ENCODE measurements at places on chromosomes 7 and 10.

- DNase-seq = no peak
Observed at GRCh38 chr7:148232784-148233183, 357.8 kb upstream of the C7orf33 start.

DNA sequence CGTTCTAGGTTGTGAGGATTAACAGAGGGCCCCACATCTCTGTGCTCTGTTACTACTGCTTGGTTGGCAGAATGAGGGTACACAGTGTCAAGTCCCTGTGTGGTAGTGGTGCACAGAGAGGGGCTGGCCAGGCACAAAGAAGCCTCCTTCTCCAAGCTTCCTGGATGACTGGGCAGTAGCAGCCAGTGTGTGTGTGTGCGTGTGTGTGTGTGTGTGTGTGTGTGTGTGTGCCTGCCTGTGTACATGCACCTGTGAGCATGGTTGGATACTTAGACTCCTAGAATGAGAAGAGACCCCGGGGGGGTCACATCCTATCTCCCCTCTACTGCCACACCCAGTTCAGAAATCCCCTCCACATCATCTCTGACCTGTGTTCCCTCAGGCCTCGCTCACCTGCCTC is 146.7 kb upstream of the UNC5B start:
- DNase-seq = no peak

DNA sequence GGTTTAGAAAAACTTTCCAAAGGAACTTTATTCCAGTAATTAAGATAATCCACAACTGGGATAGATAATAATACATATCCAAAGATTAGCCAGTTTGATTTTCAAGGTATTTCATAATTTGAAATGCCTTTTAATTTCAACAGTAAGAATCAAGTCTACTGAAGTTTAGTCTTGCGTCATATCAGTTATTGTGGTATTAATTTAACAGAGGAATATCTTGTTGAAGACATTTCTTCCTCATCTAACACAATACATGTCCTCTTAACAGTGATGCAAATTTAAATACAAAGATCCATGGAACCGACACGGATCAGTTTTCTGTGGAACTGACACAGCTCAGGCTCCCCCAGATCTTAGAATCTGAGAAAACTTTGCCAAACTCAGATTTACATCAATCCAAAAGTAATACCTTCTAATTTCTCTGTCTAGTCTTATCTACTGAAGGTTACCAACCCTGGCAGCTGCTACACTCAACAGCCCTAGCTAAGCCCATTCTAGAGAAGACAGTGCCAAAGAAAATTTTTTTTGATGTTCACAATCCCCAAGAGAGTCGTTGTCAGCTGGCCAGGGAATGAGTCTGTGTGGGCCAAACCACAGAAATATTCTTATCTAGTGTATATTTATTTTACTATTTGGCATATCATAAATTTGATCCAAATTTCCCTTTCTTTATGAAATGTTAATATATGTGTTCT is 365.2 kb upstream of the MEOX2 start:
- DNase-seq = no peak

GRCh38 chr10:32501906-32502305 is 56.0 kb downstream of the CCDC7 start:
- DNase-seq = no peak

GRCh38 chr7:50713123-50713965 is 69.4 kb downstream of the GRB10 start:
- DNase-seq = no peak

DNA sequence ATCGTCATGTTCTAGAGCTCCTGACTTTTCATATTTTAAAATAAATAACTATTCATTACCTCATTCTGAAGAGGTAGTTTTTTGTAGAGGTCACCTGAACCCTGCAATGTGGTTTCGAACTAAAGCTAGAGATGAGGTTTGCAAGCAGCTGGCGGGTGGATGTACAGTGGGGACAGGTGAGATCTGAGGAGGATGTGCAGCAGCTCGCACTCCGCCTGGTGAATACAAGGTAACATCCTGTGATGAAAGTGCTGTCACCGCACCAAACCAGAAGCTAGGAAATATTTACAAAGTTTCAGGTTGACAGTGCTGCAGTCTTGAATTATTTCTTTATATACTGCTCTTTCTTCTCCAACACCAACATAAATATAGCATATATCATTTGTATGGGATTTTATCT is 26.5 kb downstream of the NDUFB2 start:
- no peak for DNase-seq

DNA sequence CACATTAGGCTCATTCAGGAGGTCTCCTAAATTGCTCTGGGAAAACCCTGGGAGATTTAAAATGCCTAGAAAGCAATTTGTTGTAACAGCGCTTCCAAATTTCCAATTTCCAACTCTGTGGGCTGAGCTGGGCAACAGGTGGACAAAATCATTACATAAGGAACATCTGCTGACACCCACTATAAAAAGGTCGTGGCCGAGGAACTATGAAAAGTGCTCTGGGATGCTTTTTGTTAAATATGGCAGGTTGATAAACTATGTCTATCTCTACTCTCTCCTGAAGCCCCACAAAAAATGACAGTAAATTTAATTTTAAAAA is 45.1 kb downstream of the ATXN7L1 start:
- no peak for DNase-seq

DNA sequence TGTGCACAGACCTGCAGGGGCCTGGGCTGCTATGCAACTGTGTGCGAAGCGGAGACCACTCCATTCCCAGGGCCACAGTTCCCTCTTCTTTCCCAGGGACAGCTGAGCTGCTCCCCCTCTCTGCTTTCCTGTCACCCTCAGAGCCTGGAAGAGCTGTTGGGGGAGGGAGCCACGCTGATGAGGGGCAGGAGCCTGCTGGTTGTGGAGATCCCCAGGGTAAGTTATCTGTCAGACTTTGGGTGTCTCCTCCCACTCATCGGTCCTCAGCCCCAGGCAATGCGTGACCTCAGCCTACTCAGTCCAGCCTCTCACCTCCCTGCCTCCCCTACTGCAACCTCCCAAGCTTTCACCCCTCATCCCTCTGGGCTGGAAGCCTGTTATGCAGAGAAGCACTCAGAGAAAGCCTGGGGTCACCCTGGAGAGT is 53.5 kb downstream of the ZNF467 start:
- DNase-seq = no peak

DNA sequence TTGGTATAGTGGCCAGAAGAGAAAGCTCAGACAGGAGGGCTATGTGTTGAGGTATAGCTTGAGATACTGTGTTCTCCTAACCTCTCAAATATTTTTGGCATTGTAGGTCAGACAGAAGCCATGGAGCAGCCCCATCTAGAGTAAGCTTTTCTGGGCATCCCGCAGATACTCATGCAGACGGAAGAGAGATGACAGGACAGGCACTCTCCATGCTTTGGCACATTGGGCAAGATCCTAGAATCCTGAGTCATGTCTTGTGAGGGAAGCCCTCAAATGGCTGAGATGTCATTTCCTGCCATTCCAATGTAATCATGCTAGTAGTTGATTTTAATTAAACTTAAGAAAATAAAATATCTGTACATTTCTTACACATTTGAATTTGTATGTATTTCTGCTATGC is 16.8 kb upstream of the KIF20B start:
- DNase-seq = peak; percentile 18

DNA sequence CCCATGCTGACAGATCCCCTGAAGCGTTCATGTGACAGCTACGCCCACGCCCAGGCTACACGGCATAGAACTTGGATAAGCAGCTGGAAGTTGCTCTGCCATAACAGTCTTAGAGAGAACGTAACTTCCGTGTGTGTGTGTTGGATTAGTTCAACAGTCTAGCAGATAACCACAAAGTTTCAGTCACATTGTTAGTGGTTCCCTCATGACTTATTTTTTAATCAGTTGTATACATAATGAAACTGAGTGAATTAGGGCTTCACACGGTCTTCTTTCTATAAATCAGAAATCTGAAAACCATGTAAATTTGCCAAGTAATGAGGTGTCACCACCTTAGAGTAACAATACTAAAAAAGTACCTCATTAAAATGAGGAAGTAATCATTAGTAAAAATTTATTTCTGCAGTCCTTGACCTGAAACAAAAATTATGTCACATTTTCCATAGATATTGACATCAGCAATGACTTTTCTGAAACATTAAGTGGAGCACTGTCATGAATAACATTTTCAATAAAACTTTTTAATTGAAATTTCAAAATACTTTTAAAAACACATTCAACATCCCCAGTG is 21.7 kb upstream of the MACC1 start:
- DNase-seq = no peak

GRCh38 chr10:122709971-122710370 is 10.3 kb upstream of the C10orf120 start:
- no peak for DNase-seq

DNA sequence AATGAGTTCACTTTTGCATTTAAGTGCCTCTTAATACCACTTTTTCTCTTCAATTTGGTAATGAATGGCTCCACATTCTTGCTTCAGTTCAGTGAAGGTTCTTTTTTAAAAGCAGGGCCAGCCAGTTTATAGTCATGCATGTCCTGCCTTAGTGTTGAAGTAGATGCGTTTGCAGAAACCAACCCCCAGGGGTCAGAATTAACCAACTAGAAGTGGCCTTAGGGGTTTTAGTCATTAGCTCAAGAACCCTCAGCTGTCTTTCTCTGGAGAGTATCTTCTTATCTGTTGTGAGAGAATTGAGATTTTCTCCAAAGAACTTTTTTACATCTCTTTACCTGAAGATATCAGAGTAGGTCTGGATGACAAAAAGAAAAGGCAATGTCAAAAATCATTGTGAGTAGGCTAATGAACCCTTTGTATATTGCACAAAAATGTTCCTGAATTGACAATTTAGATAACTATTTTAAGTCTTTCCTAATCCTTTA is 82.2 kb downstream of the PIK3CG start:
- peak; percentile 72 for DNase-seq

GRCh38 chr10:7626283-7626682 is 40.5 kb downstream of the ITIH5 start:
- no peak for DNase-seq

- DNase-seq = no peak
Observed at GRCh38 chr10:126670056-126670894, at the start of gene C10orf90. Gene C10orf90 (minus strand): TSS chr10:126670693. CDS start chr10:126670480, 213 bp downstream.

GRCh38 chr10:17021656-17022465 is 107.8 kb downstream of the CUBN start:
- DNase-seq = no peak

GRCh38 chr7:92717623-92717992 is 118.8 kb downstream of the CDK6 start:
- DNase-seq = peak; percentile 66

- no peak for DNase-seq
Observed at GRCh38 chr10:132893090-132893489, 49.3 kb downstream of the CFAP46 start.

- DNase-seq = no peak
Observed at GRCh38 chr10:113646336-113647201, 17.3 kb downstream of the NRAP start.

DNA sequence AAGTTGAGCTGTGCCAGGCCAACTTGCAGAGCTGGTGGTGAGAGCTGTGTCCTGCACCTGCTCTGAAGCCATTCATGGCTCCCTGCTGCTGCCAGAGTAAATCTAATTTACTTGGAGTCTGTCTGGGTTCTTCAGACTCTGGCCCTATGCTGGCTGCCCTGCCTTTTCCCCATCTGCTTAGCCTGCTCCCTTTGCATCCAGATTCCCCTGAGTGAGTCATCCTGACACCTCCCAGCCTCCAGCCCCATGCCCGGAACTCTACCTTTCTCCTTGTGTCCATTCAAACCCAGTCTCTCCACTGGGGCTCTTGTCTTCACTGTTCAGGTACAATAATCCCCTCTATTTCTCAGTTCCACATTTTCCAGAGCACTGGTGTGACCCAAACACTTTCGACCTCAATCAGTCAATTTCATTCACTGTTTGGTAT is 434.4 kb upstream of the ZMIZ1 start:
- peak; percentile 81 for DNase-seq

DNA sequence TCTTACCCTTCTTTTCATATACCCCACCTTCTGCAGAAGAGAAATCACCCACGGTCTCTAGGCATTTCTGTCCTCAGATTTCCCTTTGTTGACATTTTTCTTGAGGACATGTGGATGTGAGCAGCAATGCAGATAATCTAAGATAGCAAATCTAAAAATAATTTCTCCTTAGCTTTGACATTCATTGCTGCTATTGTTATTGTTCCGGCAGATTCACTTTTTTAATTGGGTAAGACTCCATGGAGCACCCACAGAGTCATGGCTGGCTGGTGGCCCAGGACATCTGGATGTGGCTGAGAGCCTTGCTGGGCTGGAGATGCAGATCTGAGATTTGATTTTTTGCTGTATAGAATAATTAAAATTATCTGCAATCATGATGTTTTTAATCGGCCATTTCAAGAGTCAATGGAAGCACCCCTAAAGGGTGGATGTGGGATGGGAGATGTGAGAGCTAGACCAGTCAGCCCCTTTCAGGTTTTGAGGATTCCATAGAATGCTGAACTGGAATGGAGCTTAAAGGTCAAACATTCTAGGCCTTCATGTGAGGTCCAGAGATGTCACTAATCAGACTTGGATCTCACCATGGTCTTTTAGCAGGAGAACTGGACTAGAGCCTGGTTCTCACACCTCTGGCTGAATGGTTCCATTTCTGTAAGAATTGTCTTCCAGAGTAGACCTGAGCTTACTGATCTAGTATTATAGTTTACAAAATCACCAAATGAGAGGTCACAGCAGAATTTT is 37.5 kb downstream of the TAS2R41 start:
- no peak for DNase-seq

GRCh38 chr7:15288741-15289140 is 273.1 kb downstream of the AGMO start:
- DNase-seq = no peak

- DNase-seq = no peak
Observed at GRCh38 chr7:101536232-101536631, 92.9 kb downstream of the MYL10 start.

- DNase-seq = no peak
Observed at GRCh38 chr10:88392222-88392621, 190.9 kb downstream of the RNLS start.

- DNase-seq = no peak
Observed at GRCh38 chr7:139568813-139569490, 45.5 kb downstream of the CLEC2L start.

- peak; percentile 33 for DNase-seq
Observed at GRCh38 chr10:83820033-83820432, 319.3 kb upstream of the GHITM start.

DNA sequence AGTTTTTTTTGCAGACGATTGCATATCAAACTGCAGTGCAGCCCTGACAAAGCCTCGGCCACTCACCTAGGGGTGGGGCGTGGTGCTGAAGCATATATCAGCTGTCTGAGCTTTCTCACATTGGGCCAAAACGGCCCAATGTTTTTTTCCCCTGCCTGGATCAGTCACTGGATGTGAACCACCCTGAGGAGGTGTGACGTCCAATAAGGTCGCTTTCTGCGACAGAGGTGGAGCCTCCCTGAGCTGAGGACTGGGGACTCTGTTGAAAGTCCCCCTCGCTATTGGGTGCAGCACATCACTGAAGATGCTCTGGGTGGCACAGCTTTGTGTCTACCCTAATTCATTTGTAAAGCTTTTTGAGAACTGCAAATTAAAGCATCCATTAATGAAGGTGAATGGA is 60.9 kb downstream of the SEM1 start:
- no peak for DNase-seq

- DNase-seq = no peak
Observed at GRCh38 chr7:2824026-2824677, 20.0 kb downstream of the GNA12 start.

GRCh38 chr10:55144001-55144400 is 343.0 kb upstream of the PCDH15 start:
- no peak for DNase-seq

Measured in A172 (cell line).